Subcutaneous preadipocyte (primary cell): ENCODE measurements at places on chromosomes 5 and 9. TPM values are rescaled to one million over a fixed set of nuclear protein-coding genes. Genes with fewer than 3 reads are reported as not detected.

Gene CYLC2
- total RNA-seq: not detected in 2 replicates

Gene SNCAIP
- total RNA-seq: under 0.01 and 0.20 TPM in 2 replicates

Gene CCDC187
- total RNA-seq: under 0.01 TPM in 1 of 2 replicates, not detected in the other

Gene NIPAL4
- under 0.01 TPM in 1 of 2 replicates, not detected in the other for total RNA-seq

Gene IL13
- under 0.01 TPM in 1 of 2 replicates, not detected in the other for total RNA-seq

Gene RORB
- total RNA-seq: 0.37 and 1.2 TPM in 2 replicates

Gene KIF2A
- 53.6 and 59.4 TPM in 2 replicates for total RNA-seq

Gene ATP6V0E1
- 95.4 and 143 TPM in 2 replicates for total RNA-seq

Gene PCDHA13
- total RNA-seq: not detected in 2 replicates

Gene ATP10B
- total RNA-seq: not detected in 2 replicates

Gene P4HA2
- total RNA-seq: 69.0 and 107 TPM in 2 replicates

Gene PPP3R2
- total RNA-seq: not detected in 2 replicates

Gene NUTM2F
- total RNA-seq: not detected in 2 replicates

Gene DNLZ
- total RNA-seq: 5.5 and 8.1 TPM in 2 replicates

Gene FGD3
- not detected in 2 replicates for total RNA-seq

Gene C1QTNF2
- total RNA-seq: under 0.01 TPM in 2 replicates
